ENCODE measurements at places on chromosomes 7 and 10.

DNA sequence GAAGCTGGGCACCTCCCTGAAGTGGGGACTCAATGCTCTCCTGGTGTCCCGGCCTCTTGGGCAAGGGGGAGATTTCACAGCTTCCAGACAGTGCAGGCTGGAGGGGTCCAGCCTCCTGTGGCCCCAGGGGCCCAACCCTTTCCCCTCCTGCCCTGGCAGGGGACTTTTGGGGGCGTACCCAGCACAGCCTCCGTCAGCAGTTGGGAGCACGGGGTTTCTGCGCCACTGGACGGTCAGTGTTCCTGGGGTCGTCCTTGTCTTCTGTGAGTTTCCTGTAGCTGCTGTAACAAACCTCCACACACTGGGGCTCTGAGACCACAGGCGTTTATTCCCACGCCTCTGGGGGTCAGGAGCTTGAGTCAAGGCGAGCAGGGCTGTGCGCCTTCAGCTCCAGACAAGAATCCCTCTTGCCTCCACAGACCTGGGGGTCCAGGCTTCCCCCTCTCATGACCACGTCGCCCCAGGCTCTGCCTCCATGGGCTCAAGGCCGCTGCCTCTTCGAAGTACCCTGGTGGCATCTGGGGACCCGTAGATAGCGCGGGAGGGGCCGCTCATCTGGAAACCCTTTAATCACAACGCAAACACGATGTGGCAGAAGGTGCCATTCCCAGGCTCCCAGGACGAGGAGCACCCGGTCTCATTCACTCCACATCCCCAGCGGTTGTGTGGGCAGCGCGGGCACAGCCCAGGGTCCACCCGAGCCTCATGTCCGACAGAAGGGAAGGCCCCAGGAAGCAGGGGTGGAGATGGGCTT lies 14.0 kb downstream of the PWWP2B start:
- DNase-seq, result no peak

DNA sequence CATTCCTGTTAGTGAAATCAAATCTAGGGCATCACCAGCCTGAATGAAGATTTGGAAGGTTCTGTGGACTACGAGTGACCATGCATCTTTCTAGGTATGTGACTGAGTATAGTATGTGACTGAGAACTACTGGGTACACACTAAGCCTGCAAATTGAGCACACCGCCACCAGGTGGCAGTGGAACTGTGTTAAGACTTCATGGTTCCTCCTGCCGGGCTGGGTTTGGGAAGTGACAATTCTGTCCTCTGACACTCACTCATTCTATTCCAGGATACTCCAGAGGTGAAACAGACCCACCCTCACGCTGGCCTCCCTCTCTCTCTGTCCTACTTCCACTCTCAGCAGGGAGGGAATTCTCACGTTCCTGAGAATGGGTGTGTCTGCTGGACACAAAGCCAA lies 84.0 kb upstream of the TMEM248 start:
- DNase-seq, result no peak

- no peak for DNase-seq
These were observed 51.1 kb downstream of the HYCC1 start for GRCh38 chr7:22962775-22963350.

GRCh38 chr7:66348959-66349358 lies 143.8 kb downstream of the TPST1 start:
- no peak for DNase-seq

- no peak for DNase-seq
These were observed 1.3 kb upstream of the NDST2 start for GRCh38 chr10:73812657-73813056.

GRCh38 chr7:98802781-98803110 lies 67.1 kb downstream of the TMEM130 start:
- DNase-seq, result no peak

GRCh38 chr10:71358277-71358676 lies 38.4 kb upstream of the CDH23 start:
- DNase-seq, result no peak

DNA sequence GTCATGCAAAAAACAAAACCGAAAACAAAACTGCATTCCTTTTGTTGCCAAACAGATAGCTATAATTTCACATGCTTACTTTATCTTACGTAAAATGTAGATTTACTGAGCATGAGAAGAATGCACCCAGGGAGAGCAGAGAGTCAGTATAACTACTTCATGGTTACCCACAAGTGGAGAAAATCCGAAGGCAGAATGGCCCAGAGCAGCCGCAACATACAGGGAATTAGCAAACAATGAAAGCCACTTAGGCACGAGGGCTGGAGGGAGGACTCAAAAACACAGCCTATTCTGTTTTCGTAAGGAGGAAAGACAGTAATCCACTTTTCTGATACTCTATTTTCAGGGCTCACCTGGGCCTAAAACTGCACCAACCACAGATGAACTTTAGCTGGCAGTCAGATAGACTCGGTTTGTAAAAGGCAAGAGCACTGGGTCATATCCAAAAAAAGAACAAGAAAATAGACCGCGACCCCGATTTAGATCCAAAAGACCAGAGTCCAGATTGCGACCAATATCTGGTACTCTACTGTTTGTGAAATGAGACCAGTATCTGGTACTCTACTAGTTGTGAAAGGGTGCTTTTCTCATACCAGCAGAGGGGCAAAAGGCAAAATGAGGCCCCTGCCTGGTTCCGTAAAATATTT lies 1.3 kb downstream of the ITPRIP start:
- no peak for DNase-seq

GRCh38 chr7:27424749-27425148 lies 182.1 kb downstream of the EVX1 start:
- DNase-seq, result no peak

- DNase-seq, result no peak
These were observed 56.9 kb upstream of the WNT16 start for GRCh38 chr7:121271916-121272315.

DNA sequence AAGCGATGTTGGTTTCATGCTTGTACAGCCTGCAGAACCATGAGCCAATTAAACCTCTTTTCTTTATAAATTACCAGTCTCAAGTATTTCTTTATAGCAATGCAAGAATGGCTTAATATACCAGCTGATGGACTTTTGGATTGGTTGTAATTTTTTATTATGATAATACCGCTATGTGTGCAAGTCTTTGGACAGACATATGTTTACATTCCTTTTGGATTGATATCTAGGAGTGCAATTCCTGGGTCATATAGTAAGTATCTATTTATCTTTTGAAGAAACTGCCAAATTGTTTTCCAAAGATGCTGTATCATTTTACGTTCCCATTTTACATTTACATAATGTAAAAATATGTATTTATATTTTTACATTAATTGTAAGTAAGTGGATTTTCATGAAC lies 81.2 kb upstream of the PIP4K2A start:
- no peak for DNase-seq

DNA sequence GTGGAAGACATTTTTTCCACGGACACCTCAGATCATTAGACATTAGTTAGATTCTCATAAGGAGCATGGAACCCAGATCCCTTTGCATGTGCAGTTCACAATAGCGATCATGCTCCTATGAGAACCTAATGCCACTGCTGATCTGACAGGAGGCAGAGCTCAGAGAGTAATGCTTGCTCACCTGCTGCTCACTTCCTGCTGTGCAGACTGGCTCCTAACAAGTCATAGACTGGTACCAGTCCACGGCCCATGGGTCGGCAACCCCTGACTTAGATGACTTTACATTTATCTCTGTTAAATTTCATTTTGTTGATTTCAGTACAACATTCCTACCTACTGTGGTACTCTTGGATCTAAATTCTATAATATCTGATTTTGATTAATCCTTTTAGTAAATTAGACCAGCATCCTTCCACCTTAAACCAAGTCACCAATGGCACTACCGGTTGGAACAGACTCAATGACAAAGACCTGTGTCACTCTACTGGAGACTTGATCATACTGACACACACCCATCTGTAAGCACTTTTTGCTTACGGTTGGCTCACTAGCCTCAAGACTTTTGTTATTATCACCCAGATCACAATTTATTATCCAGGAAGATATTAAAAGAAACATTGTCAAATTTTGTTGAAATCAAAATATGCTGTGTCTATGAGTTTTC lies 8.0 kb upstream of the CCDC71L start:
- no peak for DNase-seq

DNA sequence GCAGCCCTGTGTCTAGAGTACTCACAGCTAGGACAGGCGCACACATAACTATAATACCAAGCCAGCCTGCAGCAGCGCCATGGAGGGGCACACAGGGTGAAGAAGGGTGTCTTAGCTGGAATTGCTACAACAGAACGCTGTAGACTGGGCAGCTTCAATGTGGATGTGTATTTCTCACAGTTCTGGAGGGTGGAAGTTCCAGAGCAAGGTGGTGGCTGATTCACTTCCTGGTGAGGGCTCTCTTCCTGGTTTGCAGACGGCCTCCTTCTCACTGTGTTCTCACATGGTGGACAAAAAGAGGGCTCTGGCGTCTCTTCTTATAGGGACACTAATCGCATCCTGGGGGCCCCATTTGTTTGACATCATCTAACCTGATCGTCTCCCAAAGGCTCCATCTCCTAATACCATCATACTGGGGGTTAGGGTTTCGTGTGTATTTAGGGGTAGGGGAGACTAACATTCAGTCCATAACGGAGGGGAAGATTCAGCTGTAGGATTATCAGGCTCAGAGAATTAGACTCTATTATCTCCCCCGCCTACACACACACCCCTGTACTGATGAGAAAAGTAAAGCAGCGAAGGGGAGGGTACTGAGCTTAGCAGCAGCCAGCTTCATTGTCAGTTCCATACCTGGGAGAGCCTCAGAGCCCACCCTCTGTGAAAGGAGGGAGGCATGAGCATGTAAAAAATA lies 289.1 kb downstream of the CCDC3 start:
- DNase-seq, result no peak

GRCh38 chr10:105534086-105534485 lies 893.0 kb downstream of the SORCS3 start:
- no peak for DNase-seq

DNA sequence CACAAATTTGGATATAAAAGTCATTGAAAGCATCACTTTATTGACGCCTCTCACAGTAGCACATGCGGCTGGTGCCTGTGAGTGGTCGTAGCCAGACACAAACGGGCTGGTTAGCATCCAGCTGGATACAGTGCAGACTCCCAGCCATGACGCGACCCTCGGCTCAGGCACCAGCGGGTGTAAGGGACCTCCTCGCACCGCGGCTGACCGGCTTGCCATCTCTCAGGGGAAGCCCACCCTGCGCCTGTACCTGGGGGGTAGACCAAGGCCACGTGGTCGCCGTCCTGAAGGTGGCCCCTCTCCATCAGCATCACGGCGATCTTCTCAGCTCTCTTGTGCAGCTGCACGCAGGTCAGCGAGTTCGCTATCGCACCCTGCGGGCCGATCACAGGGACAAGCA lies 213.8 kb downstream of the ZMYND11 start:
- no peak for DNase-seq

GRCh38 chr10:118238573-118239235 lies 103.4 kb downstream of the FAM204A start:
- DNase-seq, result no peak

DNA sequence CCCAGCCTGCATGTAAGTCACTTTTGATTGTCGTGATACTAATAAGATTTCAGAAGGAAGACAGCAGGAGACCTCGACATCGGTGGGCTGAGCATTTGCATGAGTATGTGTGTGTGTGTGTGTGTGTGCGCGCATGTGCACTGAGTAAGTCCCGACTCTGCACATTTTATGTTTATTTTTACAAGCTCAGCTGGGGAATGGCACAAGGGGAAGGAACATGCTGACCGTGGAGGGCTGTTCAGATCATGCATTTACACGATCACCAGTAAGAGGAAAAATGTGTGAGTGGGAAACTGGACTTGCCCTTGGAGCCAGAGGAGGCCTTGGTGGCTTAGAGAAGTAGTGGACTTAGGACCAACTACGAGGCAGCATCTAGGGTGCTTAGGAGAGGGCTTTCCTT lies 41.3 kb downstream of the IL2RA start:
- DNase-seq, result no peak

- no peak for DNase-seq
These were observed 455.8 kb downstream of the XPNPEP1 start for GRCh38 chr10:109467551-109467950.

- DNase-seq, result no peak
These were observed 169.6 kb downstream of the TCERG1L start for GRCh38 chr10:131141645-131142516.

DNA sequence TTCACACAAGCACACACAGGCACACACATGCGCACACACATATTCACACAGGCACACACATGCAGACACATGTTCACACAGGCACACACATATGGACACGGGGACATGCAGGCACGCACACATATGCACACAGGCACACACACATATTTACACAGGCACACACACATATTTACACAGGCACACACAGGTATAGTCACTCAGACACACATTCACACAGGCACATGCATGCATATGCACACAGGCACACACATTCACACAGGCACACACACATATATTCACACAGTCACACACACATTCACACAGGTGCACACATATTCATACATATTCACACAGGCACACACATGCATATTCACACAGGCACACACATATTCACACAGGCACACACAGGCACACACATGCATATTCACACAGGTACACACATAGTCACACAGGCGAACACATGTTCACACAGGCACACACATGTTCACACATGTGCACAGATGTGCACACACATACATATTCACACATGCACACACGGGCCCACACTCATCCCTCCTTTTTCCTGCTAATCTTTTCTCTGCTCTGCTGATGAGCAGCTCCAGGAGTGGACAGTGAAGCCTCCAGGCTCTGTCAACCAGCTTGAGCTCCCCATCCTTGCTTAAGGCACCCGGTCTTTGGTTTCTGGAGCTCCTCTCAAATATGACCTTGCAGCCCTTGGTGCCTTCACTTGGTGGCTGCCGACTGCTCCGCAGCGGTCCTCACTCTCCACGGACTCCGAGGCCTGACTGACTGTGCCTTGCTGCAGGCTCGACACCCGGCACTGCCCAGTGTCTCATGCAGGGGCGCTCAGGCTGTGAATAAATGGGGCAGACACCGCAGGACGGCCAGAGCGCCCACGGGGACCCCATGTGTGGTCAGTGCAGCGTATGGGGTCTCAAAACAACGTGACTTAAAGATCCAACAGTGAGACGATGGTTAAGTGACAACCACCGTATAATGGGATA lies 581.2 kb upstream of the MGMT start:
- no peak for DNase-seq

- DNase-seq, result no peak
These were observed 286.3 kb upstream of the CDC14C start for GRCh38 chr7:48638041-48638440.

- DNase-seq, result no peak
These were observed 38.4 kb downstream of the DIP2C start for GRCh38 chr10:650886-651615.

DNA sequence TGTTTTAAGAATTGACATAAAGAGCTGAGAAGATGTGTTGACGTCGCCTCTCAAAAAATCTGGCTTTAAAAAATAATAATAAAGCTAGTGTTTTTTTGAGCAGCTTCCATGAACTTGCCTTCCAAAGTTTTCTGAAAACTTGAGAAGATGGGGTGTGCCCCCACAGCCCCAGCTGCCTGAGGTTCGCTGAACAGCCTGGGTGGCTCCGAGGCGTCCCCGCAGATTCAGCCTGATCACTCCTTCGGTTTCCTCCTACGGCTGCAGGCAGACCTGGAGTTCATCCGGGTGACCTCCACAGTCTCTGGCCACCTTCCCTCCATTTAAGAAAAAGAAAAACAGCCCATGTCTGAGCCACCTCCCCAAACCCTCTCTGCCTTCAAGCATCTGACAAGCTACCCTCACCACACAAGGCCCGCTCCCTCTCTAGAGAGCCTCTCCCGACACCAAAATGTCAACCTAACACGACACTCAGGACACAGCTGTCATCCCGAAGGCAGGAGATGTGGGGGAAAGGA lies 177.8 kb downstream of the PTPRN2 start:
- DNase-seq, result no peak

- DNase-seq, result no peak
These were observed 1.4 kb downstream of the KCNH2 start for GRCh38 chr7:150976529-150977381.
